ENCODE measurements at places on chromosomes 1 and 21.

- DNase-seq = no peak
Measured at GRCh38 chr1:39590546-39590945, 14.0 kb upstream of the PABPC4 start.

- no peak for DNase-seq
Measured at GRCh38 chr1:167695756-167696561, 25.8 kb upstream of the MPZL1 start.

DNA sequence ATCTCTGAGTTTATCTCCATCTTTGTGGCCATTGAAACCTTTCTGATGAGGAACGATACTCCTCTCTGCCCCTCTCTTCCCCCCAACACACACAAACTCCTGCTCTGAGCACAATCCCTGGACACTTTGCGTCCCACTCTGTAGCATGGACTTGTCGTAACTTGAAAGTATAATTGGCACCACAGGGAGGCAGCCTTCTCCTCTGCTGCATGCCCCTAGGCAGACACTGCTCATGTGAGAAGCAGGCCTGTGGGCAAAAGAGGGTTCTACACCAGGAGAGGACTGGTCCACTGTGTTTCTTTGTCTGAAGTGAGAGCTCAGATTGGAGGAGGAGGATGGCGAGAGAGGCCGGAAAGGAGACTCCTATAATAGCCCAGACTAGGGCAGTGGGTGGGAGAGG is 3.8 kb upstream of the PARS2 start:
- DNase-seq = no peak

GRCh38 chr1:1091344-1092148 is 17.4 kb upstream of the RNF223 start:
- no peak for DNase-seq

- DNase-seq = no peak
Measured at GRCh38 chr1:36094621-36095061, 5.9 kb downstream of the ADPRS start.

DNA sequence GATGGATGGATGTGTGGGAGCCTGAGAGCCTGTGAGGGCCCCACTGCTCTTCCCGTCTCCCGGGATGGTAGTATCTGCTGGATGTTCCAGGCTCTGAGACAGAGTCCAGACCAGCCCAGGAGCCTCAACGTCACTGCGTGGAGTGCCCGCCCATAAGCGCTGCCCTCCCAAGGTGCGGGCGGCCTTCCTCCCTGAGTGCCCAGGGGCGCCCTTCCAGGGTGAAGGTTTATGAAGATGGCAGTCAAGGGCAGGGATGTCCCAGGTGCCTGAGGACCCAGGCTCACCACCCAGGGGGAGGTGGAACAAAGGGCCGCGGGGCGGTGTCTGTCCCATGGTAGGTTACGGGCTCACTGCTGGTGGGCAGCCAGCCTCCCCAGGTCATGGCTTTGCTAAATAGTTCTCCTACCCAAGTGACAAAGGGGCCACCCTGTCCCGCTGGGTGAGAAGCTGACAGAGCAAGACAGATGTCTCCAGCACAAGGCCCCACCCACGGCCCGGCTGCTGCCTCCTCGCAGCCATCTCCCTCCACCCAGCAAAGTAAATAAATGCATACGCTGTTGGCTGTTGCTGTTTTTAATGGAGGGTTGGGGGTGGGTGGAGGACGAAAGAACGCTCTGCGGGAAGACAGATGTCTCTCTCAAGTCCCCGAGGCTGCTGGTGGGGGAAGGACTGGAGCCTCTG is 9.0 kb upstream of the GPR153 start:
- DNase-seq = no peak
